ENCODE measurements at places on chromosomes 2 and 18.

DNA sequence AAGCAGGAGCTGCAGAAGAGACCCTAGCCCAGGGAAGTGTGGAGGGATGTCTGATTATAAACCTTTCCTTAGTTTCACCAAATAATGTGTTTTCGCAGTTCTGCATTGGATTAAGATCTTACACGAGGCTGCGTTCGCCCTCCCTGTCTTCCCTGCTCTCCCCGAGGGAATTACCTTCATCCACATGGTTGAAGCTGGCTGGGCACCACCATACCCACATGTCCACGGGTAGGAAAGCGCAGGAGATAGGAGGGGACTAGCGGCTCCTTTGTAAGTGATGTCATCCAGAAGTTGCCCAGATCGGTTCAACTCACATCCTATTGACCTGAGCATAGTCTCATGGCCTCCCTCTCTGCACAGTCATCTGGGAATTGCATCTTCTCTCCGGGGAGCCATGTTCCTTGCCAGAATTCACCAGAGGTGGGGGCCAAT lies 1.1 kb downstream of the TTL start:
- DNase-seq = peak; percentile 76

DNA sequence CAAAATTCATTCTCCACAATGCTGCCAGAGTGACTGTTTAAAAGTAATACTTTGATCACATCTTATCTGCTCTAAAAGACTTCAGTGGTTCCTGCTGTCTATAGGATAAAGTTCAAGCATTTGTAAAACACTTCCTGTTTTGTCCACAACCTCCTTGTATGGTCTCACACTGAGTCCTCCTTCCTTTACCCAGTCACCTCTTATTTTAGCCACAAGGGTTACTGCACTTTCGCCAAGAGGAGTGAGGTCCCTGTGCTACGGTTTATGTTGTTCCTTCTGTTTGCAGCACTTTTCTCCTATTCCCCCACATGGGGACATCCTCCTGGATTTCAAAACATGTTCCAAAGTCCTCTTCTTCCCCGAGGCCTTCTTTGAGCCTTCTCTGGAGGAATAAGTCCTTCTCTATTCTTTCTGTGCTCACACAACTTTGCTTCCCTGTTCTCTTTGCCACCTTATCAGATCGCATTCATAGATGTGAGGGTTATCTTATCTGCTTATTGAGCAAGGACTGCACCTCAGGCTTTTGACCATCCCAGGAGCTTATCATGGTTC lies 112.2 kb upstream of the NABP1 start:
- DNase-seq = peak; percentile 60

- no peak for DNase-seq
Observed at GRCh38 chr2:19804639-19805260, 97.0 kb downstream of the TTC32 start.

DNA sequence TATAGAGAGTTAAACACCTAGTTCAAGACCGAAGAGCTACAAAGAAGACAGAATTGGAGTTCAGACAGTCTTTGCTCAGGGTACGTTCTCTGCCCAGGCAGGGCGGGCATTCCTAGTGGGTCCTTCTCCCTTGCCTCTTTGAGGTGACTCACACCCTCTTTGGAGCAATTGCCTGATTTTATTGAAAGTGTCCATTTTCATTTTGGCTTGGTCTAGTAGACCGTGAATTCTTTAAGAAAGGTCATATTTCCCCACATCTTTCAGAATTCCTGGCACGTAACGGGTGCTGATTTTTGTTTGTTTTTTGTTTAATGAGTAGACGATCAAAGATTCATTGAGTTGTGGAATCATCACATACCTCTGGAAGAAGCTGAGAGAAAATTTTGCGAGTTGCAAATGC lies 871.5 kb downstream of the RNF144A start:
- no peak for DNase-seq

DNA sequence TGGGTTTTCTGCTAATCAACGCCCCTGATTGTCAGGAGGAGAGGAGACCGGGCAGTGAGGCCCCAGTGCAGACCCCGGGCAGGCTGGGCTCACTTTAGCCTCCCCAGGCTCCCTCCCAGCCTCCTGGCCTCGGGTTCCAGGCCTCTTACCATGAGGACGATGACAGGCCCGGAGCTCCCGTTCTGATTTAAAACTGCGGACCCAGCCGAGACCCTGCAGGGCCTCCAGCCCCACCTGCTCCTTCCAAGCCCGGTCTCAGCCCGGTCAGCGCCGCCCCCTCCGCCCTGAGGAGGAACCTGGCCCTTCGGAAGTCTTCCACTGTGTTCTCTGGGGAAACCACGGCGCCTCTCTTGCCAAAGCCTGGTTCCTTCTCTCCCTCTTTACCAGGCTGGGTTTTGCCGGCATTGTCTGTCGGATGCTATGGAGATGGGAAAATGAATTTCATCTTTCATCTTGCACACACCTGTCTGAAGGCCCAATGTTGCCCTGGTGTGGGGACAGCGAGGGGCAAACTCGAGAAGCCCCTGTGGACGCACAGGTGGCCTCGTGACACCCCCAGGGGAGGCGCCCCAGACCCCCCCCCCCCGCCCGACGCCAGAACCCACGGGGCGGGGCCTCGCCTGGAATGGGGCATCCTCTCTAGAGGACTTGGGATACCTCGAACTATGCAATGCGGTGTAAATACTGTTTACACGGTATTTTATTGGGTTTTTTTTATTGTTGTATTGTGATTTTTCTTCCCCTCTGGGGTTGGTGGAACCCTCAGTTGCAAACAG lies 37.7 kb upstream of the CTDP1 start:
- no peak for DNase-seq

DNA sequence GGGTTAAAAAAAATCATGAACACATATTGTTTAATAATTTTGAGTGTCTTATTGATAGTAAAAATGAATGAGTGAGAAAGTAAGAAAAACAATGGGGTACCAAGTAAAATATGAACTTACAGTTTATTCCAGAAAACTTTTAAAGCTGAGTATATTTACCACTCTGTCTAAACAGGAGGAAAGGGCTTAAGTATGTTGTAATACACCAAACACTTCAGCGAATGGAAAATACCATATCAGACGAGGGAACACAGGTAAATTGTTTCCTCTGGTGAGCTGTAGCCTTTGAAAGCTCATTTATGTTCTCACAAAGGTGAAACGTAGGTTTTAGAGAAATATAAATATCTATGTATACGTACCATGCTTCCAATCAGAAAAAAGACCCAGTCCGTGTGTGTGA lies 1209.6 kb upstream of the ZEB2 start:
- DNase-seq = no peak

GRCh38 chr2:192184349-192184748 lies 10.4 kb downstream of the TMEFF2 start:
- DNase-seq = no peak

DNA sequence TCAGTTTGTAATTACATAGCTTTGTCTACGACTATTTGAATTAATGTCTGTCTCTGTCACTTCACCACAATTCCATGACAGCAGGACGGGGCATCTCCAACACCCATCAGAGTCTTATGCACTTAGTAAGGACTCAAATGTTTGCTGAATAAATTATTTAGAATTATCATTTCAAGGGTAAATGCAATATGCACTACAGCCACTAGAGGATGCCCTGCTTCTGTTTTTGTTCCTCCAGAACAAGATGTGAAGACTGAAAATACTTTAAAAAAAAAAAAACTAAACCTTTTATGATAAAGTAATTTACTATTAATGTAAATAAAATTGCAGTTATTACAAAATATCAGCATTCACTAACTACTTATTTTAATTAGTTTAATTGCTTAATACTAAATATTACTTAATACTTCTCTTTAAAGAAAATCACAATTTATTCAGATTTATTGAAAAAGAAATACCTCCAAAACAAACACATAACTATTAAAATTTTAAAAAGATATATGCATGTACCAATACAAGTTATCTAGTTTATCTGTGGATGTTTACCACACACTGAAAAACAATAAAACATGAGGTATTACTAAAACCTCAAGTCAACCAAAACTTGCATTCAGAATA lies 3.2 kb downstream of the PIGN start:
- DNase-seq = peak; percentile 63

GRCh38 chr2:82848285-82848684 lies 1610.8 kb downstream of the SUCLG1 start:
- DNase-seq = no peak

- no peak for DNase-seq
Observed at GRCh38 chr2:217625557-217626169, 377.1 kb downstream of the TNS1 start.

GRCh38 chr2:226683944-226684562 lies 115.6 kb downstream of the IRS1 start:
- DNase-seq = no peak

DNA sequence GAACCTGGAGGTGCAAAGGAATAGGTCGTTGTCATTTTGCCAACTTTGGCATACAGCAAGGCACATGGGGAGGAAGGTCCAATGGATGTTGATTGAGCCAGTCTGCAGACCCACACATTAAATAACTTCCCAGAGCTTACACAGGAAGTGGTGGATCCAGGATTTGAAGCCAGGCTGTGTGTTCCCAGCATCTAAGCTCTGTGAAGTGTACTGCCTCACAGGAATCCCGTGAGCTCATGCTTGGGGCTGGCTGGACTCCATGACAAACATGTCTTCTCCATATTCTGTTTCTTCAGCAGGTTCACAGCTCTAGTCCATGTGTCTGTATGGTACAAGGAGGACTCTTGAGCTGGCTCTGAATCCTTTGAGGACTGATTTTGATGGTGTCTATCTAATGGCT lies 63.9 kb downstream of the KLHL29 start:
- DNase-seq = no peak

- DNase-seq = no peak
Observed at GRCh38 chr18:34159691-34160185, 65.0 kb downstream of the NOL4 start.

DNA sequence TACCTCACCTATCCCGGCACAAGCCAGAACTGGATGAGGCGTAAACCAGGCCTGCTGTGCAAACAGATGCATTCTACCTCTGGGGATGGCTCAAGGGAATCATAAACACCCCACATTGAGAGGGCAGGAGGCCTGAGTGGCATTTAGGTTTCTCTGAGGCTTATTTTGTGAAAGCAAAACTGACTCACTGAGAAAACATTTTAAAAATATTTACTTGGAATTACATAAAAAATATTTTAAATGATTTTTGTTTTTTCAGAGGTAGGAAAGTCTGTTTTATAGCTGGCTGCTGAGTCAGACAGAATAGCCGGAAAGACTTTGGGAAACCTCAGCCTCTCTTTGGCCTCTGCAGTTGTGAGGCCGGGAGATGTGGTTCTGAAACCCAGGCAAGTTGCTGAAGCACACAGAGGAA lies 244.1 kb downstream of the NCKAP5 start:
- DNase-seq = no peak

GRCh38 chr2:25672494-25673299 lies 680 bp downstream of the DTNB start:
- DNase-seq = peak; percentile 73

DNA sequence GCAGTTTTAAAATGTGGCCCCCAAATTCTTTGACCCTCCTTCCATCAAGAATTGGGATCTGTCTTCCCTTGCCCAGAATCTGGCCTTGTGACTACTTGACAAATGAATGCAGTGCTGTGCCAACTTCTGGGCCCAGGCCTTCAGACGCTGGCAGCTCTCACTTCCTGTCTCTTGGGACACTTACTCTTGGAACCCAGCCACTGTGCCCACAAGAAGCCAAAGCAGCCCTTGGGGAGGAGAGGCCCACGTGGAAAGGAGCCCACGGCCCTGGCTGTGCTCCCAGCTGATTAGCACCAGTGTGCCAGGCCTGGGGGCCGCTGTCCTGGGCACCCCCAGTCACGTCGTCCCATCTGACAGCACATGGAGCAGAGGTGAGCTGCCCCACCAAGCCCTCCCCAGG lies 56.6 kb downstream of the RPL37A start:
- peak; percentile 45 for DNase-seq

GRCh38 chr2:128026448-128027277 lies 1.2 kb downstream of the SAP130 start:
- DNase-seq = no peak

DNA sequence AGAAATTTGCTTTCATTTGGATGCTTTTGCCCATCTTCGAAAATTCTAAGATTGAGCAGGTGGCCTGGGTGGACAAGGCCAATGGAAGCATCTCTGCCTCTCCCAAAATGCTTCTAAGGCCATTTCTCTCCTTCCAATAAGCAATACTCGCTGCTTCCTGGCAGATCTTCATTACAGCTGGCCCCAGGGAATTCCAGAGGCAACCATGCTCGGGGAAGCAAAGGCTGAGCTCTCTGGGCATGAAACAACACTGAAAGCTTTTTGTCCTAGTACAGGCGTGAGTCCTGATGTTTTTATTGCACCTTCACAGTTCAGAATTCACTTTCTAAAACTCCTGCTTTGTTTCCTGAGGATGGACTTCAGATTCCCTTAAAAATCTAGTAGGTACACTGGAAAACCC lies 11.8 kb upstream of the NEDD4L start:
- no peak for DNase-seq

- DNase-seq = peak; percentile 78
Observed at GRCh38 chr2:119407430-119408220, 24.0 kb upstream of the TMEM37 start.

- DNase-seq = peak; percentile 75
Observed at GRCh38 chr18:45169610-45170009, 445.7 kb upstream of the SLC14A2 start.

DNA sequence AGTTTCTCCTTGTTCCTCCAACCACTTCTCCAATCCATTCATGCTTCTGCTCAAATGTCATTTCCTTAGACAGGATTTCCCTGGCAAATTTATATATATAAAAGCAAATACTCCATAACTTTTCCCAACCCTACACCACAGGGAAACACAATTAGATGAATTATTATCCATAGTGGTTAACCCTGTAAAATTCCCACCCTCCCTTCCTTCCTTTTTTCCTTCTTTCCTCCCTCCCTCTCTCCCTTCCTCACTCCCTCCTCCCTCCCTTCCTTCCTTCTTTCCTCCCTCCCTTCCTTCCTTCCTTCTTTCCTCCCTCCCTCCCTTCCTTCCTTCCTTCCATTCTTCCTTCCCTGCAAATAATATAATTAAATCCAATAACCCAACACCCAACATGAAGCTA lies 617.7 kb downstream of the IRS1 start:
- DNase-seq = no peak

DNA sequence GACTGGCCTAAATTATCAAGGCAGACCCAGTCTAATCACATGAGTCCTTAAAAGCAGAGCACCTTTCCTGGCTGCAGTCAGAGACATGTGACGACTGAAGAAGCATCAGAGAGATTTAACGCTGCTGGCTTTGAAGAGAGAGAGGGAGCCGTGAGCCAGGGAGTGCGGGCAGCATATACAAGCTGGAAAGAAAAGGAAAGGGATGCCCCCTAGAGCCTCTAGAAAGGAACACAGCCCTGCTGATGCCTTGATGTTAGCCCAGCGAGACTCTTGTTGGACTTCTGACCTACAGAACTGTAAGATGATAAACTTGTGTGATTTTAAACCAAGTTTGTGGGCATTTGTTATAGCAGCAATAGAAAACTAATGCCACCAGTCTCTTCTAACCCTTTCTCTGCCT lies 58.1 kb downstream of the HEATR5B start:
- peak; percentile 57 for DNase-seq

Data from NB4 (cell line).